ENCODE measurements at places on chromosomes 7 and 10.

- no peak for DNase-seq
Observed at GRCh38 chr7:51455948-51456347, 139.3 kb upstream of the COBL start.

GRCh38 chr7:46058086-46058823, 137.2 kb upstream of the IGFBP3 start:
- DNase-seq: no peak

- no peak for DNase-seq
Observed at GRCh38 chr10:32949221-32949678, 8.8 kb downstream of the ITGB1 start.

- no peak for DNase-seq
Observed at GRCh38 chr7:12770227-12770975, 83.0 kb downstream of the ARL4A start.

- no peak for DNase-seq
Observed at GRCh38 chr7:125529249-125529648, 599.6 kb upstream of the POT1 start.

GRCh38 chr7:120988591-120989256, at the start of gene CPED1:
Gene CPED1, plus strand, starts transcription at chr7:120988711. Its CDS starts 911 bp downstream, at chr7:120989622.
- DNase-seq: peak; percentile 80

- DNase-seq: no peak
Observed at GRCh38 chr7:57772126-57772924, 322.3 kb downstream of the ZNF716 start.

- DNase-seq: no peak
Observed at GRCh38 chr7:23894892-23895569, 185.0 kb downstream of the STK31 start.

GRCh38 chr10:4263601-4263921, 478.6 kb upstream of the KLF6 start:
- DNase-seq: no peak

- DNase-seq: no peak
Observed at GRCh38 chr7:20293336-20293735, 37.4 kb upstream of the ITGB8 start.
